Cardiac ventricle fibroblast (primary cell): ENCODE measurements at places on chromosomes 4 and X. TPM values are rescaled to one million over a fixed set of nuclear protein-coding genes. Genes with fewer than 3 reads are reported as not detected.

The SULT1E1 gene
- total RNA-seq, result 0.20 and 0.44 TPM in 2 replicates

The IQCM gene
- not detected in 2 replicates for total RNA-seq

The ELMOD2 gene
- 26.0 and 27.2 TPM in 2 replicates for total RNA-seq

The SMIM31 gene
- not detected in 2 replicates for total RNA-seq

The ZNF595 gene
- total RNA-seq, result 8.7 and 12.8 TPM in 2 replicates

The MAGEB6B gene
- total RNA-seq, result not detected in 2 replicates

The GUCY1A1 gene
- 8.5 and 10.3 TPM in 2 replicates for total RNA-seq

The DUX4 gene
- total RNA-seq, result not detected in 2 replicates

The MGARP gene
- 7.2 and 7.6 TPM in 2 replicates for total RNA-seq

The ZAR1 gene
- total RNA-seq, result not detected in 2 replicates

The C4orf36 gene
- total RNA-seq, result not detected in 2 replicates

The SMPX gene
- not detected in 2 replicates for total RNA-seq

The RBMXL3 gene
- total RNA-seq, result not detected in 2 replicates

The FGF16 gene
- total RNA-seq, result 0.05 TPM in 1 of 2 replicates, not detected in the other

The TREX2 gene
- total RNA-seq, result 1.1 and 5.5 TPM in 2 replicates

The INTS6L gene
- total RNA-seq, result 1.9 and 2.4 TPM in 2 replicates

The ZDHHC15 gene
- total RNA-seq, result 0.06 and 0.10 TPM in 2 replicates

The XAGE1B gene
- not detected in 2 replicates for total RNA-seq

The TIMM17B gene
- 17.8 and 19.7 TPM in 2 replicates for total RNA-seq

The FHDC1 gene
- 0.06 and 0.15 TPM in 2 replicates for total RNA-seq

The MXRA5 gene
- 2.6 TPM in 2 replicates for total RNA-seq

The MAOA gene
- 106 and 121 TPM in 2 replicates for total RNA-seq
